ENCODE measurements at places on chromosomes 2 and 18. TPM values are rescaled to one million over a fixed set of nuclear protein-coding genes. Genes with fewer than 3 reads are reported as not detected.

Gene EFEMP1
- 12,229 TPM for total RNA-seq

Gene MEMO1
- total RNA-seq, result 49.1 TPM

Gene FOXD4L1
- total RNA-seq, result 0.17 TPM

Gene FRZB
- 0.68 TPM for total RNA-seq

Gene CRACDL
- 3.3 TPM for total RNA-seq

Gene PRKAG3
- not detected for total RNA-seq

Gene IL1RL2
- 0.09 TPM for total RNA-seq

Gene CFAP210
- not detected for total RNA-seq

Gene MFF
- 64.2 TPM for total RNA-seq

Gene NEU2
- not detected for total RNA-seq

Gene NAT8
- total RNA-seq, result not detected
